ENCODE measurements at places on chromosomes 1 and 21. TPM values are rescaled to one million over a fixed set of nuclear protein-coding genes. Genes with fewer than 3 reads are reported as not detected.

The CD5L gene
- 0.45 TPM for polyA plus RNA-seq

The CELSR2 gene
- 0.67 TPM for polyA plus RNA-seq

The C1orf87 gene
- polyA plus RNA-seq: not detected

The TTC34 gene
- 0.15 TPM for polyA plus RNA-seq

The ETS2 gene
- 12.0 TPM for polyA plus RNA-seq

The SLC26A9 gene
- polyA plus RNA-seq: 0.11 TPM

The RUNX3 gene
- 0.70 TPM for polyA plus RNA-seq

The KCNA2 gene
- polyA plus RNA-seq: 3.5 TPM

The RCSD1 gene
- 13.5 TPM for polyA plus RNA-seq
